Retina (tissue), 1 donor: ENCODE measurements at places on chromosomes 4 and X.

DNA sequence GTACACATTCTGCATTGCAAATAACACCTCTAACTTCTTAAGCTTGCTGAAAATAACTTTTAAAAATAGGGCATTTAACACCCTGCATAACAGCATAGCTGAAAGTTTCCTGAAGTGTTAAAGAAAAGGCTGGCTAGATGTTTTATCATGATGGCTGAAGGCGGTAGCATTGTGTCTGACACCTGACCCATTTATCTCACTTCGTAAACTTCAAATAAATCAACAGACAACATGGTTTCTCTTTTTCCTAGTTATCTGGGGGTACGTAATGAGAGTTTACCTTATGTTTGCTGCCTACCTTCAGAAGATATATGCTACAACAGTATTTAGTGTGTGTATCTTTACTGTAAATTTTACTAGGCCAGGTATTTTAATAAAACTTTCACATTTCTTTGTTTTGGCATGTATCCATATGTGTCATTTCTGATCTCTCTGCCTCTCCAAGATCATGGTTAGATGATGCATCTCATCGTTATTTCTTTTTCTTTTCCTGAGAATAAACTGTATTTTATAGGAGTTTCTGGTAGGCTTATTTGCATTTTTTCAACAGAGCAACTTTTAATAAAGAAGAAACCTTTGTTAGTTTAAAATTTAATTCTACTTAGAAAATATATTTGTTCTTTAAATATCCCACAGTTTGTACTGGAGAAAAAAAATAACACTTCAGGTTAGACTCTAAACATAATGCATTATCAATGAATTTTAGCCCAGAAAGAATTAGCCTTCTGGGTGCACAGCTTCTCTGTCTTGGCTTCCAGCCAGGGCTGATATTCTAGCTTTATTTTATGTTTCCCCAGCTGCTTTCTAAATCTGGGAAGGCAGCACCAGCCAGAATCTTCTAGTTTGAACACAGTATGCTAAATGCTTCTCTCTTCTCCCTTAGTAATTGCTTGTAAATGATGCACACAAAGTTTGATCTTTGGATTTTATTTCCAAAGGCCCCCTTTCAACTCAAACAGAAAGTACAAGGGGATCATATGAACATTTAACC lies 2.9 kb downstream of the NDST4 start:
- peak; percentile 43 for DNase-seq

- DNase-seq: peak; percentile 51
Measured at GRCh38 chrX:129678614-129679195, 23.9 kb upstream of the APLN start.

- no peak for DNase-seq
Measured at GRCh38 chrX:15749642-15750610, 11.9 kb downstream of the CA5B start.

- DNase-seq: no peak
Measured at GRCh38 chrX:16700734-16701133, 11.7 kb downstream of the CTPS2 start.

GRCh38 chr4:101678180-101678579 lies 112.3 kb upstream of the BANK1 start:
- no peak for DNase-seq

GRCh38 chrX:135295238-135295943 lies 13.9 kb upstream of the ETDC start:
- peak; percentile 80 for DNase-seq

DNA sequence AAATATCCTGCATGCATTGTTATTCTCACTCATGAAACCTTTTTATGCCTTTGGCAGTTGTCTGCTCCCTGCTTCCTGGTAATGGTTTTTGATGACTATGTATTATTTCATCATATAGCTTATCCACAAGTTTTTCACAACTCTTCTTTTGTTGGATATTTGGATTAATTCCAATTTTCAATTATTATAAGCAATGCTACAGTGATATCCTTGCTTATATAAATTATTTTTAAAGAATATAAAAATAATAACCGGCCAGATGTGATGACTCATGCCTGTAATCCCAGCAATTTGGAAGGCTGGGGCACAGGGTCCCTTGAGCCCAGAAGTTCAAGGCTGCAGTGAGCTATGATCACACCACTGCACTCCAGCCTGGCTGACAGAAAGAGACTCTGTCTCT lies 47.0 kb downstream of the ASIC5 start:
- DNase-seq: no peak

- no peak for DNase-seq
Measured at GRCh38 chr4:169268951-169269760, 1.6 kb downstream of the SH3RF1 start.

GRCh38 chr4:57832083-57832482 lies 721.9 kb upstream of the IGFBP7 start:
- DNase-seq: no peak

DNA sequence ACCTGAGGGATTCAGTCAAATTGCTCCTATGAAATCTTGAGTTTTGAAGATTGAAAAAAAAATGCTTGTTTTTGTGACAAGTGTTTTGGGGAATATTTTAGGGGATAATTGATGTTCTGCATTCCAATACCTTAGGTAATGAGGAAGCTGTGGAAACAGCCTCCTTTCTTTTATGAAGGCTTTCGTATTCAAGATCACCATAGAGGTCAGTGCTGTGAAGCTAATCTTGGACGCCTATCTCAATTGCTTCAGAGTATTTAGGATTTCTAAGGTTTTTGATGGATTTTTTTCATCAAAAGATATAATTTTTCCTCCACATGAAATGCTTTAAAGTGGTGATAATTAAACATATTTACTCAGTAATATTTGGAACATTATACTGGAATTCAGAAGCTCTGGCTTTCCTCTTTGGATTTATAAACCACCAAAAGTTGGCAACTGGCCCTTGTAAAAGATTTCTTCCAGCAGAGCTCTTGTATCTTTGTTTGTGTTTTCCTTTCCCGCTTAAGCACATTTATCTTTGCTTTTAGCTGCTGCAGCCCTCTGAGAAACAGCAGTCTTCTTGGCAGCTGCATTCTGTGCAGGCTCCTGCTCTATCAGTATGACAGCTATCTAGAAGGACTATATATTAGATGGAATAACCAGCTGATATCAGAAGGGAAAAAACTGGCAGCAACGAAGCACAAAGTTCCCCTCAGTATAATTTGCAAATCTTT lies 63.7 kb downstream of the HMGB2 start:
- DNase-seq: peak; percentile 8

DNA sequence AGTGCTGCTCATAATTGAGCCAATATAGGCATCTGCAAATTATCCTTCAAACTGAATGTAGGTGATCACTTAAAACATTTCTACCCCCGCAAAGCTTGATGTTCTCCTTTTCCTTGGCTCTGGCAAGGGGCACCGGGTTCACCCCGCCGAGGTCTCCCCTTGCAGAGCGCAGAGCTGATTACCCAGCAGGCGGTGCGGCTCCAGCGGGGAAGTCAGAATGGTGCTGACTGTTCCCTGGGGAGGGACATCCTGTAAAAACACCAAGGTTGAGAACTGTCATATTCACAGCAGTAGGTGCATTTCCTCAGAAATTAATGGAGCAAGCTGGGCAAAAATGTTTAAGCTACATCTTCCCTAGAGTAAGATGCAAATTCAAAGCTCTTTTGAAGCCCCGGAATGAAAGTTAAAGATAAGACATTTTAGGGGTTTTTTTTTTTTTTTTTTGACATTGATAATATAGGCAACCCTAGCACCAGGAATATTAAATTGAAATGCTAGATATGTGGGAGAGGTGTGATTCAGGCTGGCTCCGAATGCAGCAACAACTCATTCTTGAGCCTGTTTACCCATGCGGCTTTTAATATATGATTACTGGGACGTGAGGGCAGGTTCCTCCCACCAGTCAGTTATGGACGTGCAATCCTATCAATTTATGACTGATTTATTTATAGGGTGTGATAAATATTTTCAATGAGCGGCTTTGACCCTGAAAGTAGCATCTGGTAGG lies 767.3 kb upstream of the TENM3 start:
- DNase-seq: peak; percentile 59

GRCh38 chr4:172393220-172393619 lies 580.0 kb downstream of the GALNTL6 start:
- DNase-seq: no peak

- peak; percentile 61 for DNase-seq
Measured at GRCh38 chrX:46912098-46912602, at the start of gene JADE3. Gene JADE3 (plus strand): TSS chrX:46912421. CDS start chrX:46984895, 72,474 bp downstream.

DNA sequence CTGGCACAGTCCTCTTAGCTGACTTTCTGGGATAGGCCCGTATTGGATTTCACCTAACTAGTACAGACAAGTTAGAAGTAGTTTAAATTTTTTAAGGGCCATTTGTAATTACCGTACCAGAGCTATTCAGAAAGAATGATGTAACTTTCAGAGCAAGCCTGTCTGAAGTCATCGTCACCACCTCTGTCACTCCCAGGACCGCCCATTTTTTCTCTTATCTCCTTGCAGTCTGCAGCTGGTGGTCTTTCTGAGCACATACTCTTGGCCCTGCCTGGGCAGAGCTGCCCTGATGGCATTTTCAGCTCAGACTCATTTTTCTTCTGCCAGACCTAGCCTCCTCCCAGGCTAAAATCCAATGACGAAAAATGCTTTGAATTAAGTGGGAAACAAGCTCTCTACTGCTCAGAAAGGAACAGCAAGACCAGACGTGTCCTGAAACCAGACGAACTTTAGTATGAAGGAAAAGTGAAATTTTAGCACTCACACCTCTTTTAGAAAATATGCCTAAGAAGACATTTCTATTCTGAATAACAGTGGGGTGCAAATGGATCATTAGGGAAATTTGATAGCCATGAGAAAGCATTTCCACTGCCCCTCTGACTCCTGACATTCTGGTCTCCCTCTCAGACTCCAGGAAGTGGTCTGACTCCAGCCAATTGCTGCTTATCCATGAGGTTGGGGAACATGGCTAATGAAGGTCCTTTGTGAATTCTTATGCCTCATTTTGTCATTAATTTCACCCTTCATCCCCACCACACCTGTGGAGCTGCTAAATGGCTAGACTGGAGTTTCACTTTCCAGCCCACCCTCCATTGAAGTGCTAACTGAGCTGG lies 162.4 kb upstream of the GYPA start:
- no peak for DNase-seq

- DNase-seq: peak; percentile 68
Measured at GRCh38 chr4:683982-684622, 4.8 kb downstream of the SLC49A3 start.

GRCh38 chr4:1793496-1793840 lies 375 bp downstream of the FGFR3 start:
- no peak for DNase-seq

DNA sequence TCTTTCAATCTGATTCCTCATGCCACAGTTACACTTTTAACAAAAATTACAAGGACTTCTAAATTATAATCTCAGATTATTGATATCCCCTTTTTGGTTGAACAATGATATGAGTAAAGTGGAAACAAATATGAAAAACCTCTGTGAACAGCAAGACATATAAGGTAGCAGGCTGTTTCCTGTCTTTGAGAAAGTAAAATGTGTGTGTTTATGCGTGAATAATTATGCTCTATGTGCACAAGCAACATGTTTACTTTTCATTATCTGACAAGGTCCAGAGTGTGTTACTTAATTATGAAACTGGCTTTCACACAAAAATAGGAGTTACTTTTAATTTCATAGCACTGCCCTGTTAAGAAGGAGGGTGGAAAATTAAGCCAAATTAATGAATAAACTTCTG lies 43.1 kb downstream of the DDIT4L start:
- no peak for DNase-seq

- peak; percentile 76 for DNase-seq
Measured at GRCh38 chr4:46390355-46391058, 579 bp upstream of the GABRA2 start.

DNA sequence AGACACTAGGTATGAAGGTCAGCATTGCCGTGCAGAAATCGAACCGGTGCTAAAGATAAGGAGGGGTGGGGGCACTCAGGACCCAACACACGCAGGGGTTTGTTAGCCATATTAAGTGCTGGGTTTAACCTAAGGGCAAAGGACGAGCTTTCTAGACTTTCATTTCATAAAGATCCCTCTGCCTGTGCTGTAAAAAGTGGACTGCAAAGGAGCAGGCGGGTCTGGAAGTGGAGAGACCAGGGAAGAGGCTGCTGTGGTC lies 1.3 kb downstream of the CASP3 start:
- DNase-seq: no peak

DNA sequence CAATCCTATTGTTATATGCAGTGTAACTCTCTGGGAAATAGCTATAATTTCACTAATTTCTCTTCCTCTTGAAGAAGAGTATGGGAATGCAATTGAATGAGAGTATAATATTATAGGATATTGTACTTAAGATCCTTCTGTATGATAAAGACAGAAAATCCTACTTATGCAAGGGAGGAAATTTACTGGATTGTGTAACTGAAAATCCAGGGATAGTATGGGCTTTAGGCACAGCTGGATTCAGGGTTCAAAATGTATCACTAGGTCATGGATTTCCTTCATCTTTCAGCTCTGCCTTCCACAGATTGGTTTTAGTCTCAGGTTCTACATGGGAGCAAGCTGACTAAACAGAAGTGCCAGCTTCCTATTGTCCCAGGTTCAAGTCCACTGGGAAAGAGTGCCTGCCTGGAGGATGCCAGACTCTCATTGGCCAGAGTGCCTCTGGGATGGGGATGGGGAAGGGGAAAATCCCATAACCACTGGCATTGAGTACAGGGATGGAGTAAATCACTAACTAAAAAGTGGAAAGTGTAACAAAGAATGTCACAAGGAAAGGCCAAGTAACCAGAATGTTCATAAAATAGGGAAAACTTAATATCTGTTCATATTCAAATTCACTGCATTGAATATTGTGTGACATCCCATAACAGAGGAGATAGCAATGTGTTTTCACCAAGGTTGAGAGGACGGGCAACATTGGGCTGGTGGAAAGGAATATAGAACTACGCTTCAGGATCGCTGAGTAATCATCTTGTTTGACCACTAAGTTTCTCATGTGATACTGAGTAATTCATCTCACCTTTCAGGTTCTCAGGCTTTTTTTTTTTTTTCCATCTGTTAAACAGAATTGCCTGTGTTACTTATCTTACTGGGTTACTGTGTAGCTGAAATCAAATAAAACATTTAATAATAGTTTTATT lies 75.7 kb downstream of the ANXA3 start:
- DNase-seq: no peak

DNA sequence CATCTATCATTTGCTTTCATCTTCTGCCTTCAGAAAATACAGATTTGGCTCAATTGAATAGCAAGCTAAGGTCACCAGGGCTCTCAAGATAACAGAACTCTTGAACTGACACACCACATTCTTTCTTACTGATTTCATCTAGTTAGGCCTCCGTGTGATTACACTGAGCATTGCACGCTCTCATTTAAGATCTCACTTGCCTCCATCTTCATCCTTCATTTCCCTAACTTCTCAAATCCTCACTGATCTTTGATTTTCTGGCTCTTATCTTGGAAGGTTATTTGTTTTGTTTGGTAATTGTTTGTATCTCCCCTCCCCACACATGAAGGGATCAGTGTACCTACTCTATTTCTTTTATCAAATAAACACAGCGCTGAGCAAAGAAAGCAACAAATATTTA lies 47.7 kb downstream of the MANBA start:
- DNase-seq: no peak
